ENCODE measurements at places on chromosomes 4 and X.
A peak's percentile ranks its signal among the peaks of the same experiment; 100 is the strongest.

DNA sequence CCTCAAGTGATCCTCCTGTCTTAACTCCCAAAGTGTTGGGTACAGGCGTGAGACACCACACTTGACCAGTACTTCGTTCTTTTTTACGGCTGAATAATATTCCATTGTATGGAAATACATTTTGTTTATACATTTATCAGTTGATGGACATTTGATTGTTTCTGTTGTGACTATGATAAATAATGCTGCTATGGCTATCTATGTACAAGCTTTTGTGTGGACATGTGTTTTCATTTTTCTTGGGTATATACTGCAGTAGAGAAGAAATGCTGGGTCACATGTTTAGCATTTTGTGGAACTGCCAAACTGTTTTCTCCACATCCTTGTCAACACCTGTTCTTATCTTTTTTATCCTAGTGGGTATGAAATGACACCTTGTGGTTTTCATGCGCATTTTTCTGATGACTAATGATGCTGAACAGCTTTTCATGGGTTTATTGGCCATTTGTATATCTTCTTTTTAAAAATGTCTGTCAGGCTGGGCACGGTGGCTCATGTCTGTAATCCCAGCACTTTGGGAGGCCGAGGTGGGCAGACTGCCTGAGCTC lies 37.3 kb downstream of the SAT1 start:
- no peak for DNase-seq

DNA sequence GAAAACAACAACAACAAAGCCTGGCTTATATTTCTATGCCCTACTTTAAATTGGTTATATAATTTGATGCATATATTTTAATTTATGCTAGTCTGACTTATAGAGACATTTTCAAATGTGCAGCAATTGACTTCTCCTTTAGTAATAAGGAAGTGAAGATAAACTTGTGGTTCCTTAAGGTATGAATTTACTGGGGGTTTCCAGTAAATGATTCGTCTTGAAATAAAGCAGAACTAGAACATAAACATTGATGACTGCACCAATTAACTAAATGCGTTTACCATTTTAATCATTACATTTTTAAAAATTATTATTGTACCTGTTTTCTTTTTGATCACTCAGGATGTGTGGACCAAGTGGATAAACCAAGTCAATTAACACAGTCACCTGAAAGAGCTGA lies 99.6 kb upstream of the CCSER1 start:
- DNase-seq = no peak

DNA sequence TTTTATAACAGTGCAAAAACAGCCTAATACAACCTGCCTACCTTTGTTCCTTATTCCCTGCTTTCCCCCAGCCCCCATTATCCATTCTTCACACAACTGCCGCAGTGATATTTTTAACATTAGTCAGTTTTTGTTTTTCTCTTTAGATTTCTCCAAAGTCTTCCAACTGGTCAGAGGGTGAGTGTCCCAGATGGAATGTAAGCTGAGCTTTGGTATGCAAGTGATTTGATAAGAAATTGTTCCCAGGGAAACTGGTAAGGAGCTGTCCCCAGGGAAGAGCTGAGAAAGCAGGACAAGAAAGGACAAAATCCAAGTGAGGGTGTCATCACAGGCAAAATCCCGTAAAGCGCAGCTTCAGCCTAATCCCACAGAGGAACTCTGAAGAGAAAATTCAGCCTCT lies 475.5 kb upstream of the ADGRL3 start:
- no peak for DNase-seq

GRCh38 chrX:150036181-150036580 lies 97.9 kb upstream of the EOLA2 start:
- no peak for DNase-seq

DNA sequence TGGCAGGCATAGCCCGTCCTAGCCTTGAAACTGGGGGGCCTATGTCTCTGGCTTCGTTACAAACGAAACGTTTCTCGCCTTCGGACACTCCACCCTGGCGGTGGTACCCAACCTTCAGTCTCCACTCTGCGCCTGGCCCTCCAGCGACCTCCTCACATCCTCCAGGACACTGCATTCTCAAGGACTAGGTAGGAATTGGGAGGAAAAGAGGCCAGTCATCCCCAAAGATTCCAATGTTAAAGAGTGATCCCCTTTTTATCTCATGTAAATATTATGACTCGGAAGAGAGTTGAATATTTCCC lies 2.1 kb upstream of the NKX6-1 start:
- peak; percentile 60 for DNase-seq

- DNase-seq = no peak
Observed at GRCh38 chr4:47798165-47798564, 39.7 kb downstream of the CORIN start.

GRCh38 chr4:8328456-8328855 lies 58.9 kb downstream of the HTRA3 start:
- DNase-seq = no peak

GRCh38 chrX:118396113-118396512 lies 50.2 kb downstream of the WDR44 start:
- DNase-seq = no peak

DNA sequence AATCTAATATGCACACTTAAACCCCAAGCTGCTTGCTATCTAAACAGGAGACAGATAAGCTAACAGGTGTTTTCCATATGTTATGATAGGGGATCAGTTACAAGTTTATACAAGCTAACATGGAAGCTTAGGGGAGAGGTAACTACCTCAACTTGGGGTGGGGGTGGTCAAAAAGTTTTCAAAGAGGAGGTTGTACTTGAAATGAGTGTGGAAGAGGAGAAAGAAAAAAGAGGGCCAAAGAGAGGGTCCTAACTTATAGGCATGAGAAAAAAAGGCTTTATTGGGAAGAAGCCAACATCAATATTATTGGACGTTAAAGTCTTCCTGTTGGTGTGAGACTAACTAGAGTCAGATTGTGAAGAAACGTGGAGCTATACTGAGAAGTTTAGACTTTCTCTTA lies 205.9 kb downstream of the NDST4 start:
- DNase-seq = no peak

GRCh38 chr4:151922306-151922705 lies 161.5 kb upstream of the GATB start:
- DNase-seq = no peak

DNA sequence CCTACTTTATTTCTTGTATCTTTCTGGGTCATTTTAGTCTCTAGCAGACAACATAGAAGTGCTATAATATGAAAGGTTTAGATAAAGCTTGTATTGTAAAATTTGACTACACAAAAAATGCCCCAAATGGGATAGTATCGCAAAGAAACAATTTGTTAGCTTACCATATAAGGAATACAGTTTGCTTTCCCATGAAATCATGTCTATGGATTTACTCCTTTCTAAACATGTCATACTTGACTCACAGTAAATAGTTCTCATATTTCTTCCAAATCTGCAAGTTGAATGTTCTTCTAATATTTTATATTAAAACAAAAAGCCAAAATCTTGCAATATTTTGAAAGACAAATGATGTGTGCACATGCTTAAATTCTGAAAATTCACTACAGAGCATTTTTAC lies 103.9 kb downstream of the PPA2 start:
- DNase-seq = no peak

- DNase-seq = peak; percentile 74
Observed at GRCh38 chrX:3638280-3638873, 75.1 kb downstream of the PRKX start.

DNA sequence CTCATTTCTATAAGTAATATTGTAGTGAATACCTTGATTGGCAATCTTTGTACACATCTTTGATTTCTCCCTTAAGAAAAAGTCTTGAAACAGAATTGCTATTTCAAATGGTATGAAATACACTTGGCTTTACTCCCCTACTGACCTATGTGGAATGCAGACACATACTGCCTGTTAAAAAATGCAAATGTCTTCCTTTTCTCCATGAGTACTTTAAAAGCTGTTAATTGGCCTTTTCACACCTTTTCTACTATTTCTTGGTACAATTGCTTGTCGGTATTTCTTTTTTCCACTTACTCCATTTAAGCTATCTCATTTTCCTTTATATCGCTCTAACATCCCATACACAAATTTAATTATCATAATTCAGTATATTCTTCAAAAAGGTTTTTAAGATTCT lies 87.2 kb downstream of the FRYL start:
- DNase-seq = no peak

DNA sequence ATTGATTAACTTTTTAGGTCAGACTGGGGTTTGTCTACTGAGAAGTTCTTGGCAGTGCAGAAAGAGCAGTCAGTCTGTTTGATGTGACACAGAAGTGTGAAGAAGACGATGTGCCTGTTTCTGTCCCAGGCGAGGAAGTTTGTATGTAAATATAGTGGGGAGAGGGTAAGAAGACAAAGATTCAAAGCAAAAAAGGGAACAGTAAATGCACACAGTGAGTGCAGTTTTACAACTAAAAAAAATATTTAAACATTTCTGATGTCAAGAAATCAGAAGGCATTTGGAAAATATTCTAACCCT lies 264.9 kb downstream of the RAPGEF2 start:
- DNase-seq = no peak

- no peak for DNase-seq
Observed at GRCh38 chr4:8641256-8641655, 48.7 kb downstream of the CPZ start.

DNA sequence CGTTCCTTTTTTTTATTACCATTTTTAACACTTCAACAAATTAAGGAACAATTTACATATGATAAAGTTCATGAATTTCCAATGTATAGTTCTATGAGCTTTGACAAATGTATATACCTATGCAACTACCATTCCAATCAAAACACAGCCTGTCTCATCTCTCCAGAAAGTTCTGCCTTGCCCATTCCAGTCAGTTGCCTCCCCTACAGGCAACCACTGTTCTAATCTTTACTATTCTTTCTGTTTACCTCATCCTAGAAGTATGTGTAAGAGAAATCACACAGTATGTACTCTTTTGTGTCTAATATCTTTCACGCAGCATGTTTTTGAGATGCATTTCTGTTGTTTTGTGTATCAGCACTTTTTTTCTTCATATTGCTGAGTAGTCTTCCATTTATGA lies 224.9 kb downstream of the KIT start:
- DNase-seq = no peak

- DNase-seq = no peak
Observed at GRCh38 chr4:94528792-94529451, 77.2 kb downstream of the PDLIM5 start.

DNA sequence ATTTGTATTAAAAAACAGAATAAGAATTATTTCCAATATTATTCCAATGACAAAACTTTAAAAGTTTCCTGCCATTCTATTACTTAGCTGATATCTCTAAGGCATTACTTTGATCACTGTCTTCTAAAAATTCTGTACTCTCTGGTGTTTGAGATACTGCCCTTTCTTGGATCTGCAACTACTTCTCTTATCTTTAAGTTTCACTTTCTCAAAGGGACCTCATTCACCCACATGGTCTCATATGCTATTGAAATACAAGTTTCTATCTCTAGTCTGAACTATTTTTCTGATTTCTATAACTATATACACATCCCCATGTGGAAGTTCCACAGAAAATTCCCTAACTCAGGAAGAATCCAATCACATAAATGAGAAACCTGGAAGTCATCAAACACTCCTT lies 22.2 kb downstream of the TMPRSS11E start:
- no peak for DNase-seq

- DNase-seq = no peak
Observed at GRCh38 chr4:48244665-48245064, 25.0 kb downstream of the TEC start.

DNA sequence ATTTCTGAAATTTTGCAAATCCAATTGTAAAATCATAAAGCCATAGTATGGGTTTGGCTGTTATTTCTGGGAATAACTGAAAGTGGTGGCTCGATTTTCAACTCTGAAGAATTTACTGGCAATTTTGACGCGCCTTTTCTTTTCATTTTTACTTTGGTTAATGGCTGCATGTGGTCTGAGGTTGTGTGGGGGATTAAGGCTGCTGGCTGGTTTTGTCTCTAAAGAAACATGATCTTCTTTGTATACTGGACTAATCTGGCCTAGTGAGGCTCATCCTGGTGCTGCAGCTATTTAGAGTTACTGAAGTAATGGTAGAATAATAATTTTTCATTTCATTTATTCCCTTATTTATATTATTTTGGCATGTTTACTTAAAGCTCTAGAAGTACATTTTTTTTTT lies 164.0 kb downstream of the RNF150 start:
- DNase-seq = no peak

DNA sequence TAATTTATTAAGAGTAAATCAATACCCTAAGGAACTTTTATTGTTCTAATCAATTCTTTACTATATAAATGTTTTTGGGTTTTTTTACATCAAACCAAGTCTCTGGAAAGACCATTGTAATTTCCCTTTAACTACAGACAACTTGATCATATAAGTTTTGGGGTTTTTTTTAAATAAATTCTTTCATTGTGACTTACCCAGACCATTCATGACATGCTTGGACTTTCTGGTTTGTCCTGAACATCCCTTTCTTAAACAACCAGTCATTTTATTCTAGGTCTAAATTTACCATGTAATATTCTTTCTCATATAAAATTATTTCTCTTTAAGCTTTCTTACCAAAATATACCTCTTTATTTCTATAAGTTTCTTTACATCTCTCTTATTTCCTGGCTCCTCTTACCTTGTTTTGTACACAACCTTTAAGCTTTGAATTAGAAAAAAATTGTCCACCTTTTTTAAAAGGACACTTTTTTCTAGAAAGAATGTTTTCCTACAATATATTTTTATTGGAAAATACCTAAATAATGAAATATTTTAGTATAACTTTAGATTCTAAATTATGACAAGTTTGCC lies 8.4 kb downstream of the CNGA1 start:
- DNase-seq = no peak

GRCh38 chr4:138647433-138647832 lies 368.1 kb upstream of the NOCT start:
- no peak for DNase-seq

GRCh38 chr4:153138736-153139135 lies 65.5 kb upstream of the TRIM2 start:
- no peak for DNase-seq

- DNase-seq = no peak
Observed at GRCh38 chr4:150023489-150023888, 54.8 kb upstream of the DCLK2 start.

- DNase-seq = no peak
Observed at GRCh38 chr4:75924309-75924827, 16.4 kb downstream of the NAAA start.

- no peak for DNase-seq
Observed at GRCh38 chr4:187321711-187322110, 598.1 kb upstream of the FAT1 start.

GRCh38 chr4:44162538-44163270 lies 285.9 kb downstream of the KCTD8 start:
- no peak for DNase-seq

GRCh38 chr4:36716874-36717273 lies 435.5 kb downstream of the DTHD1 start:
- DNase-seq = no peak

DNA sequence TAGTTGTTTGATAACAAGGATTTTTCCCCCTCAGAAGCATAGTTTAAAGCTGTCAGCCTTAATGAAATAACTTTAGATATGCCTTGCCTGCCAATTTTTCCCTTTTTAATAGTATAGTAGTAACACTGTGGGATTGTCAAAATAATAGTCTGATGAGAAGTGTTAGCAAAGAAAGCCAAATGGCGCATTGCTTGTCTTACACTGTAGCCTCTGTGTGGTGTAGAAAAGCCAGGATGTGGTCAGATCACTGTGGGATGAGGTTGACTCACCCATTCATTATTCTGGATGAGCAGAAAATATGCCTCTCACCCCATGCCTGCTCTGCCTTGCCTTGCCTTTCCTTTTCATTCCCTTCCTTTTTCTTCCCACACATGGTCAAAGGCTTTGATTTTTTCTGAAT lies 257.8 kb upstream of the NRK start:
- no peak for DNase-seq
